Pons (tissue), 1 donor: ENCODE measurements at places on chromosomes 6 and 20.
A peak's percentile ranks its signal among the peaks of the same experiment; 100 is the strongest.

- no peak for DNase-seq
These were observed 259.4 kb downstream of the GJA1 start for GRCh38 chr6:121694801-121695251.

DNA sequence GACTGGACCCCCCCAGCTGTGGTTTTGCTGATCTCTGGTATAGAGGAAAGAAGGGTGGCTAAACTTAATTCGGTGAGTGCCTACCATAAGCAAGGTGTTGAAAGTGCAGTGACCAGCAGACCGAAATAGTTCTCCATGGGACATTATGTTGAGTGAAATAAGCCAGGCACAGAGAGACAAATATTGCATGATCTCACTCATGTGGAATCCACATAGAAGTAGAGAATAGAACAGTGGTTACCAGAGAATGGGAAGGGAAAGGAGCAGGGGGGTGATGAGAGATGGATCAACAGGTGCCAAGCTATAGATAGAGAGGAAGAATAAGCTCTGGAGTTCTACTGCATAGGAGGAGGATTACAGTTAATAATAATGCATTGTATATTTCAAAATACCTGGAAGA is 9.7 kb upstream of the GCNT2 start:
- DNase-seq, result no peak

- no peak for DNase-seq
These were observed 1.8 kb upstream of the FBXO30 start for GRCh38 chr6:145816392-145816791.

GRCh38 chr6:35755278-35755924 is 18.6 kb downstream of the ARMC12 start:
- no peak for DNase-seq

GRCh38 chr6:1190366-1190765 is 121.5 kb upstream of the FOXQ1 start:
- DNase-seq, result no peak

DNA sequence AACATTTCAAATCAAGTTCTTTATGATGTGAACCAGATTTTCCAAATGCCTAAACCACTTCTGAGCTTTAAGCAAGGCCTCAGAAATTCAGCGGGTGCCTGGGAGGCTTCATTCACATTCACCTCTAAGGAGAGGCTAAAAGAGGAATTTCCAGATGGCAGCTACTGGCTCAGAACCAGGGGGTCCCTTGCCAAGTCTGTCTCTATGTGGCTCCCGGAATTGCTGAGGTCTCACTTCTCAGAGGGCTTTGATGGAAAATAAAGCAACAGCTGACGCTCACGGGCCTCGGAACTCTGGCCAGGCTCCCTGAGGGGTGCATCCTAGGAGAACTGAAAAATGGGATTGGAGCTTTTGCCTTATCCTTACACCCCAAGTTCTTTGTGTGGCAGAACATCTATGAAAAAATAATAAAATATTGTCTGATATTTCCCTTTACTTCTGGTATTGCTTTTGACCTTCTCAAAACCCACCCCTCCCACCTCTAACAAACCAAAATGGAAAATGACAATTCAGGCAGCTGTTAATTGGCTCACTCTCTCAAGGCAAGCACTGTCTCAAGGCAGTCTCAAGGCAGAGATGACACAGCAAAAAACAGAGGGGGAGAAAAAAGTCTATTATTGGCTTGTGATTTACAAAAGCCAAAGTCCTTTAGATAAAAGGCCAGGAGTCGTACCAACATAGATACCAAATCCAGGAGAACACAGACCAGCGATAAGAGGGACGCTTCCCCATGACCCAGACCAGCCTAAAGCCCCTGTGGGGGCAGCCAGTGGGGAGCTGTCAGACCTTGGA is 21.8 kb upstream of the LRRN4 start:
- peak; percentile 52 for DNase-seq

GRCh38 chr6:140970485-140970884 is 1162.2 kb upstream of the GJE1 start:
- no peak for DNase-seq

DNA sequence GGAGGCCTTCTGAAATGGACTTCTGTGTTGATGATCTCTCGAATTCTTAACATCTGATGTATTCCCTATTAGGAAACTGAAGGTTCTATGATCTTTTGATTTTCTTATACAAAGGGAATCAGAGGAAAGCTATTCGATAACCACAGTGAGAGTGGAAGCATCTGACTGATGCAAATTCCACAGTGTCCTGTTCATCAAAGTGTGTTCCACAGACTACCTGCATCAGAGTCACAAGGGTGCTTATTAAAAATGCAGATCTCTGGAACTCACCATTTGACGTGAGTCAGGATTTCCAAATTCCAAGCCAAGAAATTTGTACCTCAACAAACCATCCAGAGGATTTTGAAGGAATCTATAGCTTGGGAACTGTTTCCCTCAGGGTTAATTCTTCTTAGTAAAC is 4.4 kb upstream of the MEP1A start:
- no peak for DNase-seq
